Central memory CD8-positive, alpha-beta T cell (primary cell): ENCODE measurements at places on chromosomes 5 and 9.

DNA sequence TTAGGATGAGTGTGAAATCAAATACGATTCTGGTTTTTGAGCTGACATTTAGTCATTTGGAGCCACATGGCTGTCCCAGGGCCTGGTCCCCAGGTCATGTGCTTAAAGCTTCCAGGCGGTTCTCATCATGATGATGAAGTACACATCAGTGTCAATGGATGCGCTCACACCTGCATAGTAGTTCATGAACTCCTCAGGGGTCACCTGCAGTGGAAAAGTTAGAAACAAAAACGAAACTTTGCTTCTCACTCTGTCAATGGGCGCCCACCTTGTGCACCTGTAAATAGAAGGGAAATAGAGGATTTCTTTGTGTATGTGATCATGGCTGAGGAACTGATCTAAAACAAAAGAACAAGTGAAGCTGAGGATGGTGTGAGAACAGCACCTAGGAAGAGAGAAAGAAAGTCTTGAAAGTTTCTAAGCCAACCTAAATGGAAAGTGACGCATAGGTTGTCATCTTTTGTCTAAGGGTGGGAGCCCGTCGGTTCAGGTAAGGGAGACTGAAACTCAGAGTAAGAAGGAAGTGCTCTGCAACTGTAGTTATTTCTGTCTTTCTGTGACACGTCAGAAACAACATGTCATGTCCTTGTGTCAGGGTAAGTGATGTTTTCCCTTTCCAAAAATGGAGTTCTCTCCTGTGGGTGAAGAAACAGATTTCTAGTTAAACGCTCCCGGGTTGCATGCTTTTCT lies 33.8 kb downstream of the CAPSL start:
- no peak for DNase-seq

GRCh38 chr5:143843461-143843860 lies 31.5 kb downstream of the HMHB1 start:
- no peak for DNase-seq

- DNase-seq: no peak
Observed at GRCh38 chr5:171429543-171429910, 10.1 kb downstream of the FGF18 start.

DNA sequence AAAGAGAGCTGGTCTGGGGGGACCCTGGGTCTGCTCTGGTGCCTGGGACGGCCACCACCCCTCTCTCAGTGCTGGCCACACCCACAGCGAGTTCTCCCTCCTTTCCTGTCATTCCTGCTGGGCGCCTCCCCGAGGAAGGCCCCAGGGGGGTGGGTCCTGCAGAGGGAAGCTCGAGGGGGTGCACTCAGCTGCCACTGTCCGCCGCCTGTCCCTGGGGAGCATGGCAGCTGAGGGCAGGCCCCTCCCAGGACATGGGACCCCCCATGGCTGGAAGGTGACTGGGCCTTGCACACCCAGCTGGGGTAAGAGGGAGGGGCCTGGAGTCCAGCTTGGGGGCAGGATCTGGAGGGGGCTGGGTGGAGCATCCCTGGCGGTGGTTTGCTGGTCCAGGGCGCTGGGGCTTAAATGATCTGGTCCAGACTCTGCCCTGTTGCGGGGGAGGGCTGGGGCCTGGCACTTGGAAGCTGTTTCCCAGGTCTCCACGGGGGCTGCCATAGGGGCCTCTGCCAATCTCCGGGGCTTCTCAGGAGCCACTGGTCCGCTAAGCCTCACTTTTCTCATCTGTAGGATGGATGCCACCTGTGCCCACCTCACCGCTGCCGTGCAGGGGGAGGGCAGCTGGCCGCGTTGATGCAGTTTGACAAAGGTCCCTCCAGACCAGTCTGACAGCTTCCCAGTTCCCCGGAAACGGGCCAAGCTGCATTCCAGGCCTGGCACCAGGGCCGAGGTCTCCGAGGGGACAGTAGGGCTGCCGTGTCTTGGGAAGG lies 6.0 kb upstream of the SLC2A6 start:
- no peak for DNase-seq

- no peak for DNase-seq
Observed at GRCh38 chr5:71697967-71698366, 21.1 kb upstream of the CARTPT start.

DNA sequence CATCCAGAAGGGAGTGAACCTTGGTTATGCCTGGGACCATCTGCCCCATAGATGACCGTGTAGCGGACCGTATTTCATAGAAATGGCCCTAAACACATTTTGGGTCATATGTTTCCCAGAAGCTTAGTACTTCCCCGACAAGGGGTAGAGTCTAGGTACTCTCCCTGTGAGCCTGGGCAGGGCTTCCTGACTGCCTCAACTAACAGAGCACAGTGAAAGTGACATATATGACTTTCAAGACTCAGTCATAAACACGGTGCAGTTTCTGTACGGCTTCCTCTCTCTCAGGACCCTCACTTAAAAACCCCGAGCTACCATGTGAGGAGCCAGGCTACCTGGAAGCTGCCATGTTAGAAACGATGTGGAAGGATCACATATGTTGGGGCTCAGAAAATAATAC lies 20.9 kb downstream of the C9orf57 start:
- no peak for DNase-seq

DNA sequence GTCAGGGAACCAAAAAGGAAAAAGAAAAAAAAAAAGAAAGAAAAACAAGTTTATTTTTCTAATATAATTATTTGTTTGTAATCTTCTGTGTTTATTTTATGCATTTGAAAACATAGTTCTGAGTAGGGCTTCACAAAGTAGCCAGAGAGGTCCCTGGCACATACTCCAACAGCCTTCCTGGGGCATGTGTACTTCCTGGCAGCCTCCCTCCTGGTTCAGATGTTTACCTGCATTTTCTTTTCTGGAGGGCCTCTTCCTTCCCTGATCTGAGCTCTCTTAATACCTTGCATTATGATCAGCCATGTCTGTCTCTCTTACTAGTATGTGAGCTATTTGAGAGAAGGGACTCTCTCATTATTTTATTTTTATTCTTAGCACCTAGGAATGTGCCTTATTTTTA lies 361.8 kb downstream of the KDM4C start:
- no peak for DNase-seq

- no peak for DNase-seq
Observed at GRCh38 chr5:172642051-172642409, 967 bp downstream of the NEURL1B start.

- DNase-seq: no peak
Observed at GRCh38 chr5:139207297-139208000, 9.3 kb upstream of the SIL1 start.

GRCh38 chr5:173341961-173342430 lies 13.8 kb upstream of the STC2 start:
- DNase-seq: no peak

DNA sequence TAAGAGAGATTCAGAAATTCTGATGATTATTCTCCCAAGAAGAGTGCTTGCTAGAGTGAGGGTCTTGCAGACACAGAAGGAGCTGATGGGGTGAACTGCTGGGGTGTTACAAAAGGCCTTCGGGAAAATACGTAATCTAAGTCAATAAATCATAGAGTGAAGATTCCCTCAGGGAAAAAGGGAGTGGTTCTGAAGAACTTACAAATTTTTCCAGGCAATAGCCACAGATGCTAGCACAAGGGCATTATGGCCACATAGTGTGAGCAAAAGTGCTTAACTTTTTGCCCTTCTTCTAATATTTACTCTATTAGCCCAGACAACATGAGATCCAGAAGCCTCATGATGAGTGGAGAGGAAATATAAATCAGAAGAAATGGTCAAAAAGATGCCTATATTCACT lies 137.3 kb downstream of the TMC1 start:
- no peak for DNase-seq

GRCh38 chr9:110575169-110575568 lies 4.4 kb downstream of the SVEP1 start:
- no peak for DNase-seq

DNA sequence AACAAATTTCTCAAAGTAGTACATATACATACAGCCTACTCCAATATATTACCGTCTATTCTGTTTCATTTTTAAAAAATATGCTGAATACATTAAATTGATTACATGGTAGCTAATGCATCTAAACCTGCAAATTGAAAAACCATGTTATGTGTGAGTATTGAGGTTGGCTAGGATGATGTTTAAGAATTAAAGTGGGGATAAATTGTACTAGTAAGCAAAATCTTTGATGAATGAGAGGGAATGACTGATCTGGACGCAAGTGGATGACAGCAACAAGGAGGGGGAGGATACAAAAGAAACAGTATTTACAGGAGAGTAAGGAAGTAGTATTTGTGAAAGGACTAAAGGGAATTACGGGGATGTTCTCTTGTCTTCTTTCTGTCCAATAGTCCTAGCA lies 37.4 kb downstream of the RAD50 start:
- no peak for DNase-seq

GRCh38 chr9:134200730-134201129 lies 36.4 kb upstream of the RNU6ATAC start:
- no peak for DNase-seq

- DNase-seq: no peak
Observed at GRCh38 chr9:76292246-76292645, 102.0 kb downstream of the RFK start.

- no peak for DNase-seq
Observed at GRCh38 chr5:109506556-109506955, 96.8 kb upstream of the PJA2 start.

DNA sequence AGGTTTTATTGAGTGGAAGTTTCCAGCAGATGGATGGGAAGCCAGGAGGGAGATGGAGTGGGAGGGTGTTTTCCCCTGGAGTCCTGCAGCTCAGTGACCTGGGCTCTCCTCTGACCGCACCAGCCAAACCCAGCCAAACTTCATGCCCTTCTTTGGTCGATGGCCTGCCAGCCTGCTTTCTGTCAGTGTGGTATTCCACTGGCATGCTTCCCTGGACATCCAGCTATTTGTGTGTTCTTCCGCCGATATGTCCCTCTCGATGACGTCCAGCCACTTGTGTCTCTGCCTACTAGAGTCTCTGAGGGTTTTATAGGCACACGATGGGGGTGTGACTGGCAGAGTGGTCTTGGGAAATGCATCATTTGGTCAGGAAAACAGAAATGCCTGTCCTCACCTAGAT lies 33.8 kb downstream of the GPBP1 start:
- no peak for DNase-seq

GRCh38 chr9:90092508-90092907 lies 487.7 kb downstream of the GADD45G start:
- DNase-seq: no peak

GRCh38 chr5:73352243-73352642 lies 96.3 kb downstream of the FOXD1 start:
- no peak for DNase-seq

- DNase-seq: no peak
Observed at GRCh38 chr5:67253911-67254310, 57.3 kb upstream of the CD180 start.

- DNase-seq: no peak
Observed at GRCh38 chr5:57302164-57302563, 128.3 kb downstream of the GPBP1 start.

DNA sequence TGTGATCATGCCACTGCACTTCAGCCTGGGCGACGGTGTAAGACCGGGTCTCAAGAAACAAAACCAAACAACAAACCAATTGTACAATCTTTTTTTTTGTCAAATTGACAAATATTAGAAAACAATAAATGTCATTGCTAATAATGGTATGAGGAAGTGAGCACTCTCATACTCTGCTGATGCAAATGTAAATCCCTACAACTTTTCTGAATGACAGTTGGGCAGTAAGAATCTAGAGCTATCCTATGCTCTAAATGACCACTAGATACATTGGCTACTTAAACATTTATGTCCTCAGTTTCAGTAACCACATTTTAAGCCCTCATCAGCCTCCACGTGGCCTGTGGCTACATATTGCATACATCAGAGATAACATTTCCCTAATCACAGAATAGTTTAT lies 256.2 kb downstream of the FER start:
- DNase-seq: no peak

DNA sequence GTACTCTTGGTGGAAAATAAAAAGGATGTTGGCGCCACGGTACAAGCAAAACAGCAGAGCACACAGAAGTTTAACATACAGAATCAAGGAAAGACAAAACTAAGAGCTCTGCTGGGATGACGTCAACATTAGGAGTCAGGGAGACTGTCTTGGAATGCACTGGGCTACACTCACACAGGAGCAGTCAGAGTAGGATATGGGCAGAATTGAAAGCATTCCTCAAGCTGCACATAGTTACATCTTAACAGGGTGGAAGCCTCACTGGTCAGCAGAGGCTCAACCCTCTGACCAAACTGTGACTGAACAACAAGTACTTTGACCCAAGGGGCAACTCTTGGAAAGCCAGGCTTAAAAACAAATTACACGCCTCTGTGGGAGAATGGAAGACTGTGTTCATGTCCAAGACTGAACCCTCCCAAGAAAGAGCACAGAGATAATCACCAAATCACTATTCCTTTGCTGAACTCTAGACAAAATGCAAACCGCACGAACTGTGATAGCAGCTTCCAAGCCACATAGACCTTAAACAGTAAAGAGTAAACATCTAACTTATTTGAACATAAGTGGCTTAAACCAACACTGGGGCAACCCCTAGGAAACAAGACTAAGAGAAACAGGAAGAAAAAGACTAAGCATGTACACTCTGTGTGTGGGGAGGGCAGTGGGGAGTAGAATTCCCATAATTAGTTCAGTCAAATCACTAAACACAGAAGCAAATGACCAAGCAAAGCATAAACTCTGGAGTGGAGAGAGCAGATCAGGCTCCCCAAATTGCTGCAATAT lies 772.7 kb downstream of the PRELID2 start:
- DNase-seq: no peak

GRCh38 chr5:177501874-177502678 lies 4.7 kb upstream of the PDLIM7 start:
- no peak for DNase-seq

- DNase-seq: peak; percentile 5
Observed at GRCh38 chr5:1732945-1733344, 66.7 kb downstream of the MRPL36 start.

DNA sequence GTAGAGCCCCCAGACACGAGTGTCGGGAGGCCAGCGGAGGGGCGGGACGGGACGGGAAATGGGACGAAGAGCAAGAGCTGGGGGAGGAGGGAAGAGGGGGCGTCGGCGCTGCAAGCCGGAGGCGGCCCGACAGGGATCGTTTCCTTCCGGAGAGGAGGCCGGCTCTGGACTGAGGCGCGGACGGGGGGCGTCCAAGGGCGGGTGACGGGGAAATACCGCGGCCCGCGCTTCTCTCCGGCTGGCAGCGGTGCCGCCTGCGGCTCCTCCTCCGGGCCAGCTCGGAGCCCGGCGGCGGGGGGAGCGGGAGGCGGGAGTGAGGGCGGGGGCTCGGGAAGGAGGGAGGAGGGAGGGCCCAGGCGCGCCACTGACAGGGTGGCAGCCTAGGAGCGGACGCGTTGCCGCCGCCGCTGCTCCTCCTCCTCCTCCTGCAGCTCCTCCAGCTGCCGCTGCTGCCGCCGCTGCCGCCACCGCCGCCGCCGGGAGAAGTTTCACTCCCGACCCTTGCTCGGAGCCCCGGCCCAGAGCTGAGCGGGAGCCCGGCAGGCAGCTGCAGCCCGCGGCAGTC lies at the start of gene CHSY3:
Gene CHSY3, plus strand, starts transcription at position 364 of the 565 bp plus-strand sequence.
- no peak for DNase-seq

- no peak for DNase-seq
Observed at GRCh38 chr9:105053209-105053652, 125.3 kb upstream of the ABCA1 start.
